Stomach (tissue), 19 donors: ENCODE measurements at places on chromosomes 4 and X.

GRCh38 chrX:46268412-46268811, 276.8 kb downstream of the ZNF674 start:
- peak; percentile 21 for DNase-seq

- no peak for DNase-seq
These were observed 37.4 kb downstream of the MAML3 start for GRCh38 chr4:140116442-140117104.

DNA sequence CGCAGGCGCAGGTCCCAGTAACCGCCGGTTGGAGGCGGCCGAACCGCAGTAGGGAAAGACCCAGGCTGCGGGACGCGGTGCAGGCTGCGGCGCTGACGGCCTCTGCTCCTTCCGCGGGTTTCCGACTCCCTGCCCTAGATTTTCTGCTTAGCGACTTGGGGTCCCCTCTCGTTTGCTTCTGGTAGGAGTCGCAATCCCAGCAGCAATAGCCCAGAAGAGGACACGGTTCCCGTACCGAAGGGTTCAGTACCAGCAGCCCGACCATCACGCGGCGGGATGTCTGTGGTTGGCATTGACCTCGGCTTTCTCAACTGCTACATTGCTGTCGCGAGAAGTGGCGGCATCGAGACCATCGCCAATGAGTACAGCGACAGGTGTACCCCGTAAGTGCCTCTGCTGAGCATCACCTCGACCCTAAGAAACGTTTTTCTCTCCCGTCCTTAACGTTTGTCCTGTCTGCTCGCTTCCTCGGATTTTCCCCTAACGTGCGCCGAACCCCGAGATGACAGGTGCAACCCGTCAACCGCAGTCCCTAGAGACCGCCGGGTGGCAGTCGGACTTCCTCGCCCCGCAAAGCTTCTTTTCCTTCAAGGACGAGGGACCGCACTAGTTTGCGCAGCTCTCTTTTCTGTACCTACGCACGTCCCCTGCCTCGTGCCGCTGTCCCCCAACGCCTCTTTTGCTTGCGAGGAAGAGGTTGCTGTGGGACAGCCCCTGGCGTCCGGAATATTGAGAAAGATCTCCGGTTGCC, at the start of gene HSPA4L:
Gene HSPA4L (plus strand): TSS at position 48 of the 751 bp plus-strand sequence. CDS start 229 bp downstream, at position 277.
- DNase-seq, result peak; percentile 80

DNA sequence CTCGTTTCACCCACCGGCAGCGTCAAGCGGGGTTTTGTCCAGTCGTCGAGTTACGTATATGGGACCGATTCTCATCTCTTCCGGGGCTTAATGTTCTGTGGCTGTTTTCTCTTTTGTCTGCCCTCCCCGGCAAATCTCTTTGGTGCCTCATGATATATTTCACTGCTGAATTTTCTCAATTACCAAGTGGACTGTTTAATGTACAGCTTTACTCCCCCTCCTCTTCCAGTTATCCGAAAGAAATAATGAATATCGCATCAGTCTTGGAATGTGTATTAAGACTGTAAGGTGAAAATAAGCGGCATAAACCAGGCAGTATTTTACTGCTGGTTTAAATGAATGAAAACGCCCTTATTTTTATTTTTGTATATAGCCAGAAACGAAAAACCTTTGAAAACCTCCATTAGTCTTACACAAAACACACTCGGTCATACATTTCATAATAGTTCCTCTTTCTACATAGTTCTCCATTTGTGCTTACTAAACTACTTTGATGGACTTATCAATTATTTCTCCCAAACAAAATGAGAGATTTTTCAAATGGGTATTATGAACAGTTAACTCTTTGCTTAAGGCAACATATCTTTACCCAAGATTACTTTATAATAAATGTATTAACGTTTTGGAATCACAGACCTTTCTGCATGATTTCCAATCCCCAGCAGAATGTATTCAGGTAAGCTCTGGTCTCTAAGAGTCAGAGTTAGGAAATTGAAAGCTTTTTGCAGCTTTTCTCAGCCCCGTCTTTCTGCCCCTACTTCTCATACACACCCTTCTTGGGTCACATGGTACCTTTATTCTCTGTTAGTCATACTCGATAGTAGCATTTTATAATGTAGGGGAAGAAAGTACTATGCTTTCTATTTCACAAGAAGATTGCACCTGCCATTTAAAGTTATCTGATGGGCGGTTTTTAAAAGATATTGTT, 979 bp downstream of the RP2 start:
- DNase-seq, result no peak

DNA sequence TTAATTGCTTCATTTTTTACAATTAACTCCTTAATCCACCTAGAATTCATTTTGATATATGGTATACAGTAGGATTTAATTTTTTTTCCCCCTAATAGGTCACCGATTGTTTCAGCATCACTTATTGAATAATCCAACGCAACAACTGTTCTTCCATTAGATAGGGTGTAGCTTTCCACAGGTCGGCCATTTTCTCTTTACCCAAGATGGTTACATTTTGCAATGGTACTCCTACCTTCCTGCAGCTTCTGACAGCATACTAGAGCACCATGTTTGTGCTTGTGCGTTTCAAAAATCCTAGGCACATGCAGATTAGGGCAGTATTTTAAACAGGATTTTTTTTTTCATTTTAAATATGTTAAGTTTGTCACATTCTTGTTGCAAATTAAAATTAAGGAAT, 2.3 kb downstream of the LINC00632 start:
- DNase-seq, result no peak

- no peak for DNase-seq
These were observed 55.9 kb downstream of the TRIM2 start for GRCh38 chr4:153260132-153260531.

GRCh38 chrX:19443869-19444526, 71.3 kb downstream of the MAP3K15 start:
- DNase-seq, result no peak

DNA sequence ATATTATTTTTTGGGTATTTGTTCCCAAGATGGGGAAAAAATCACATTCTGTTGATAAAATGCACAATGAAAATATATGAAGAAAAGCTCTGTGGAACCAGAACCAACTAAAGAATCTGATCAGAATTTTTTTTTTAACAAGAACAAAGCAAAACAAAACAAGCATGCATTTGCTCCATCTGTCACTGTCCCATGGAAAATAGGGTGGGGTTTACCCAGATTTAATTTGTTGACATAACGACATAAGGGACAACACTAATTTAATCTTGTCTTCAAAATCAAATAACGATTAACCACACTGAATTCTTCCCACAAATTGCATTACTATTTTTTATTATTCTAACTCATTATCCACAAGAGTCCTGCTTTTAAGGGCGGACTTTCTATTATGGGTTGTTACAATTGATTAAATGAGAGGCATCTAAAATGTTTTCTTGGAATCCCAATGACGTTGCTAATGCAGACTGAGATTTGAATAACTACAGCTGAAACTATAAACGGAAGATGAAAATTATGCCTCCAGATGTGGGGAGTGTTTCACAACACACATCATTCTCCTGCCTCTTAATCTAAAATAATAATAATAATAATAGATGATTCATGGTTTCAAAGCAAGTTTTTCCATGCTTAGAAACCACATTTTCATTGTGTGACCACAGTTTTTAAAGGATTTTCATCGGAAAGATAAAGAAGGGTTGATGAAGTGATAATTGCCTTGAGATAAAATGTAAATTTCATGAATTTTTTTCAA, 307.0 kb upstream of the CPEB2 start:
- DNase-seq, result no peak

GRCh38 chr4:101418055-101418454, 70.7 kb upstream of the PPP3CA start:
- peak; percentile 54 for DNase-seq

DNA sequence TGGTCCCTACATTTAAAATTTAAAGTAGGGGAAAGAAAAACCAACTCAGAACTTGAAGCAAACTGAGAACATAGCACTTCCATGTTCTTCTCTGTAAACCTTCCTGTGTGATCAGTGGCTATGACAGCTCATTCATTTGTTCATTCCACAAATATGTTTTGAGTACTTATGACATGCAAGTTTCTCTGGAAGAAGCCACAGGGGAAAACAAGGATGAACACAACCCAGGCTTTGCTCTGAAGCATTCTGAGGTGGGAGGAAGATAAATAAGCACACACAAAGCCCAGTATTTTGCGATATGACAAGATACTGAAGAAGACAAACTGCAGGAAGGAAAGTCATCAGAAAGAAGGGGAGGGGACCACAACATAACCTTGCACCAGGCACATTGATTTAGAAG, 96.4 kb downstream of the CHIC2 start:
- no peak for DNase-seq

GRCh38 chr4:32192363-32192762, 1472.2 kb downstream of the PCDH7 start:
- no peak for DNase-seq

DNA sequence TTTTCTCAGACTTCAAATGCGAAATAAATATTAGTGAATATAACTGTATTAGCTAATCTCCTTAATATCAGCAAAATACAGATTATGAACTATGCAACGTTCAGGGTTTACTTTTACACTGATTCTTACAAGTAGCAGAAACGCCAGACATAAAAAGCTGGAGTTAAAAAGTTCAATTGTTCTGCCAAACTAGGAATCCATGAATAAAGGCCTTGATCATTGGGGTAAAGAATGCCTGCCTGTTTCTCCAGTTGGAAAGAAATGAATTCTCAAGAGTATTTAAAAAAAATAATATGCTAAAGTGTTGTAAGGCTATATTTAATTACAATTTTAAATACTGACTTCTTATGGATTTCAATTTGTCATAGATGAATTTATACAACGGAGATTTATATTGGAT, 612.2 kb downstream of the DMD start:
- no peak for DNase-seq

DNA sequence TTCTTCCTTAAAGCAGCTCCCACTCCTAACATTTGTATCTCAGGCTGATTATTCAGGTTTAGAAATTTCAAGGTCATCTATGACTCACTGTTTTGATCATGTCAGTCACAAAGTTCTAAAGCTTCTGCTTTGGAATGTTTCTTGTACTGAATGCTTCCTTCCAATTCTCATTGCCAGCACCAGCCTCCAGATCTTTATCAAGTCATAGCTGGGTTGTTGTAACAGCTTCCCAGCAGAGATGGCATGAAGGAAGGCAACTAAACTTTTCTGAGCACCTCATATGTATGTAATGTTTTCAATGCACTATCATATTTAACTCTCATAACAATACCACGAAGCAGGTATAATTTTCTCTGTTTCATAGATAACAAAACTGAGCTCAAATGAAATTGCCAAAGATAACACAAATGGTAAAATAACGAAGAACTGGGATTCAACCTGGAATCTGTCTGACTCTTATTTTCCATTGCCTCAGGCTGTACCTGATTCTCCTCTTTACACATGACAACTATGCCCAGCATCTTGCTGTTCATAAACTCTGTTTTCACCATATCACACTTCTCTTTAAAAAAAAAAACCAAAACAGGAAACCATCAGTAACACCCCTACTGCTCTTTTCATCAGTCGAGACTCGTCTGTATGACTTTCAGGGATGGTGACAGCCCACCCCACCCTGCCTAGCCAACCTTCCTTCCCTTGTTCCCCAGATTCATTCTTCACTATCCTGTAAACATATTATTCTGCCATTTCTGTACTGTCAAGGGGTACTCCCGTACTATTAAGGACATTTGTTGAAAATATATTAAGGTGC, 13.4 kb downstream of the TRPC3 start:
- DNase-seq, result no peak

DNA sequence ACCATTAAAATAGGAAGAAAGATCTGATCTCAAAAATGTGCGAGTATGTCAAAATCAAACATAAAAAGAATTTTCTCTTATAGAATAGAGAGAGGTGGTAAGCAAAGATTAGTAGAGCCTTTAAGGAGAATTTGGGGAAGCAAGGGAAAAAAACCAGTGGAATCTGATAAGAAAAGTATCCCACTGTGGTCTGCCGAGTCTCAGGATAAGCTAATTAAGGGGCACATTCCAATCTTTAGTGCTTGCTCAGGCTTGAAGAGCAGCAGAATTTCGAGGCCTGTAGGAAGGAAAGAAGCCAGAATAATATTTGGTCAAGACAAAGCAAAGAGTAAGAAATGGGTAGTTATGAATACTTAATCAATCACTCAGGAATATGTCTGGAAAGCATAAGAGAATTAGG, 13.0 kb downstream of the STATH start:
- DNase-seq, result no peak

DNA sequence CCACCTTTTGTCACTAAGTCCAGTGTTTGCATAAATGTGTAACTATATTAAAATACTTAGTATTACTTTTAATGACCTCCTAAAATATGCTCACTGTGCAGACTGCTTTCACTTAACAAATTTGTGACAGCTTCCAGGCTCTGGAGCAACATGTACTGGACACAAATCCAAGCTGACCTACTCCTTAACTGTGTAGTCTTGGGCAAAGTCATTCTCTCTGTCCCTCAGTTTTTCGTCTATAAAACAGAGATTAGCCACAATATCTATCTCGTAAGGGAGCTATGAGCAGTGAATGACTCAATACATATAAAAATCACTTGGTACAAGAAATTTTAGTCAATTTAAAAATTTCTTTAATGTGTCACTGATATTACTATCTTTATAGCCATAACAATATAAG, 20.4 kb upstream of the RAB40A start:
- DNase-seq, result no peak

DNA sequence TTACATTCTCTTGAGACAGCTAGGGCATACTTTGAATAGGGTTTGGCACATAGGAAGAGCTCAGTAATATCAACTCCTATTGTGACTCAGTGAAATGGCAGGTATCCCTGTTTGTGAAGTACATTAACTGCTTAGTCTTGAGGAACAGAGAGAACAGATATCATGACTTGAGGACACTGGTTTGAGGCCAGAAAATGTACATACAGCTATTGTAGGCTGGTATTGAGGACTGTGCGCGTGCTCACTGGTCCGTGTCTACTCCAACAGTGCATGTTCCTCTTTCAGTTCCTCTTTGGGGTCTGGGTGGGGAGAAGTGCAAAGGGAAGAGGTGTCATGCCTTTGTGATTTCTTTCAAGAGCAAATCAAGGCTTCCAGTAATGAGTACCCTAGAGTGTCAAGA, 34.6 kb upstream of the TBC1D9 start:
- no peak for DNase-seq

GRCh38 chr4:61397174-61397573, 197.0 kb downstream of the ADGRL3 start:
- no peak for DNase-seq

DNA sequence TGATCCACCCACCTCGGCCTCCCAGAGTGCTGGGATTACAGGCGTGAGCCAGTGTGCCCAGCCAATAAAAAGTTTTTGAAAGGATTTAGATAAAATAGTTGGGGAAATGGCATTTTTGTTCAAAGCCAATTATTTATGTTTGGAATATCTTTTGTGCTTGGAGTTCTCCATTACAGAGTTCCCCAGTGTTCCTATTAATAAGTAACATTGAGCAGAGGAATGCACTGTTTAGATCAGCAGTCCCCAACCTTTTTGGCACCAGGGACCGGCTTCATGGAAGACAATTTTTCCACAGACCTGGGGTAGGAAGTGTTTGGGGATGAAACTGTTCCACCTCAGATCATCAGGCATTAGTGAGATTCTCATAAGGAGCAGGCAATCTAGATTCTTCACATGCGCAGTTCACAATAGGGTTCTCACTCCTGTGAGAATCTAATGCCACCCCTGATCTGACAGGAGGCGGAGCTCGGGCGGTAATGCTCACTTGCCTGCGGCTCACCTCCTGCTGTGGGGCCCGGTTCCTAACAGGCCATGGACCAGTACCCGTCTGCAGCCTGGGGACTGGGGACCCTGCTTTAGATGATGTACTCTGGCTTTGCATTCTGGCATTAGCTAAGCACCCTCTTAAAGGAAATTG, 8.3 kb downstream of the PKD2 start:
- no peak for DNase-seq

GRCh38 chr4:71006203-71006907, 12.9 kb downstream of the DCK start:
- DNase-seq, result no peak
